Uterine smooth muscle cell (primary cell): ENCODE measurements at places on chromosomes 12 and 14. TPM values are rescaled to one million over a fixed set of nuclear protein-coding genes. Genes with fewer than 3 reads are reported as not detected.

Gene SDR9C7
- not detected in 2 replicates for total RNA-seq

Gene SCNN1A
- under 0.01 TPM in 1 of 2 replicates, not detected in the other for total RNA-seq

Gene HOXC11
- not detected in 2 replicates for total RNA-seq

Gene KRT83
- not detected in 2 replicates for total RNA-seq

Gene IL22
- not detected in 2 replicates for total RNA-seq

Gene NAV3
- total RNA-seq = 85.5 and 126 TPM in 2 replicates

Gene TMTC1
- total RNA-seq = 27.9 and 32.6 TPM in 2 replicates

Gene TOMM20L
- not detected in 2 replicates for total RNA-seq

Gene ZNF384
- total RNA-seq = 10.1 and 10.3 TPM in 2 replicates

Gene MLXIP
- 14.7 and 19.1 TPM in 2 replicates for total RNA-seq

Gene USP44
- total RNA-seq = 3.4 and 3.7 TPM in 2 replicates

Gene KLRB1
- total RNA-seq = not detected in 2 replicates

Gene MUCL1
- not detected in 2 replicates for total RNA-seq

Gene HOXC4
- total RNA-seq = not detected in 2 replicates

Gene SCARB1
- 11.1 and 16.4 TPM in 2 replicates for total RNA-seq

Gene OR10AD1
- not detected in 2 replicates for total RNA-seq

Gene TWF1
- 177 and 216 TPM in 2 replicates for total RNA-seq

Gene RILPL1
- 7.9 and 12.4 TPM in 2 replicates for total RNA-seq

Gene GDF3
- total RNA-seq = not detected in 2 replicates

Gene OTOGL
- total RNA-seq = under 0.01 and 0.22 TPM in 2 replicates

Gene CHGA
- total RNA-seq = not detected in 2 replicates

Gene TAS2R30
- total RNA-seq = 6.5 and 9.1 TPM in 2 replicates

Gene ZNF605
- 13.9 and 15.3 TPM in 2 replicates for total RNA-seq

Gene TAS2R42
- total RNA-seq = not detected in 2 replicates

Gene GALNT9
- total RNA-seq = 0.55 and 1.2 TPM in 2 replicates

Gene GCN1
- 118 and 131 TPM in 2 replicates for total RNA-seq

Gene SLC17A8
- 0.12 TPM in 1 of 2 replicates, not detected in the other for total RNA-seq

Gene PLEKHG7
- not detected in 2 replicates for total RNA-seq

Gene OR4Q2
- total RNA-seq = not detected in 2 replicates

Gene C12orf56
- total RNA-seq = 3.3 and 3.9 TPM in 2 replicates

Gene PSMC1
- 170 and 367 TPM in 2 replicates for total RNA-seq

Gene STYK1
- total RNA-seq = 0.25 and 0.66 TPM in 2 replicates

Gene SLC7A8
- 21.5 and 26.0 TPM in 2 replicates for total RNA-seq

Gene TPH2
- under 0.01 TPM in 1 of 2 replicates, not detected in the other for total RNA-seq

Gene TAS2R31
- total RNA-seq = 5.7 and 8.2 TPM in 2 replicates

Gene TMEM121
- 9.2 and 10.7 TPM in 2 replicates for total RNA-seq

Gene CIPC
- 11.1 TPM in 2 replicates for total RNA-seq

Gene SYT10
- total RNA-seq = not detected in 2 replicates

Gene OR4K5
- not detected in 2 replicates for total RNA-seq

Gene DTX1
- total RNA-seq = under 0.01 TPM in 1 of 2 replicates, not detected in the other

Gene GPR68
- total RNA-seq = 1.2 and 1.9 TPM in 2 replicates

Gene WNT5B
- 91.7 and 96.5 TPM in 2 replicates for total RNA-seq

Gene DIP2B
- total RNA-seq = 33.5 and 37.5 TPM in 2 replicates
